ENCODE measurements at places on chromosomes 2 and 18.
A peak's percentile ranks its signal among the peaks of the same experiment; 100 is the strongest.

- DNase-seq = no peak
Measured at GRCh38 chr18:39521164-39521563, 1955.6 kb upstream of the CELF4 start.

- DNase-seq = no peak
Measured at GRCh38 chr2:230674966-230675672, 37.5 kb upstream of the CAB39 start.

DNA sequence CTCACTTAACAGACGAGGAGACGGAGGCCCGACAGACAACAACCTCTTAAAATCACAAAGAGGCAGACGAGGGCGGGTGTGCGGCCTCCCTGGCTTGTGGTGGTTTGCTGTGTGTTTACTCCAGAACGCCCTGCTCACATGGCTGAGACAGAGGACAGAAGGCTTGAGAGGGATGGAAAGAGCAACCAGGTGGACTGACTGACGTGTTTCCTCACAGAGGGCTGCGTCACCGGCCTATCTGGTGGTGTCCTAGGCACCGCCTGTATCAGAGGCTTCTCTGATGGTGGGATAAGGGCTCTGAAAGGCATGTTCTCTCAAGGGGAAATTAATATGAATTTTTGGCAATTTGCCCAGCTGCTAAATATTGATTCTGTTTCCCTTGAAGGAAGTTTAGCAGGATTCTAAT lies 47.0 kb upstream of the RALBP1 start:
- no peak for DNase-seq

DNA sequence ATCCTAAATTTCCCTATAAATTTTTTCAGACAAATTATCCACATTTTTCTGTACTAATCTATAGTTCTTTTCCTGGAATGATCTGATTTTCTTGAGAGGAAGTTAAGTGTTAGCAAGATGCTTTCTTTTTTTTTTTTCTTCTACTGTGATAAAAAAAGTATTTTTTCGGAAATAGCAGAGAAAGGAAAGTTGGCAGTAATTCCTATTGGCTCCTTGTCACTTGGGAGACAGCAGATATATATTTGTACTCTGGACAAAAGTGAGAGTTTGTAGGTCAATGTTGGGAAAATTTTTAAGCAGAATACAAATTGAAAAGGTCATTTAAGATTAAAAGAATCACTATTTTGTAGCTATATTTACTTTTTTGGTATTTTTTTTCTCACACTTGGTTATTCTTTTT lies 635.7 kb upstream of the NRXN1 start:
- no peak for DNase-seq

GRCh38 chr2:157468931-157469708 lies 25.2 kb upstream of the CYTIP start:
- no peak for DNase-seq

DNA sequence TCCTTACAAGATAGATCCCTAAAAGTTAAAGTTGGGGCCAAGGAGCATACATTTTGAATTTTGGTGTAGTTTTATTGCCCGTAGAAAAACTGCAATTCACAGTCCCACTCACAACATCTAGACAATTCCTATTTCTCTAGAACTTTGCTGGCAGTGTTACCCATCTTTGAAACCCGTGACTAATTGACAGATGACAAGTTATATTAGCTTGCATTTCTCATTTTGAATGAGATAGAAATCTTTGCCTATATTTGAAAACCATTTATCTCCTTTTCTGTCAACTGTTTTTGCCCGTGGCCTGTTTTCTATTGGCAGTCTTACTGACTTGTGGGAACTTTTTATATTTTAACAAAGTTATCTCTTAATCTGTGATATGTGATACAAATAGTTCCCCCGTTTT lies 50.0 kb downstream of the OXER1 start:
- DNase-seq = no peak

- no peak for DNase-seq
Measured at GRCh38 chr2:11329776-11330175, 14.7 kb downstream of the ROCK2 start.

GRCh38 chr2:37376421-37377186 lies 32.2 kb downstream of the QPCT start:
- no peak for DNase-seq

DNA sequence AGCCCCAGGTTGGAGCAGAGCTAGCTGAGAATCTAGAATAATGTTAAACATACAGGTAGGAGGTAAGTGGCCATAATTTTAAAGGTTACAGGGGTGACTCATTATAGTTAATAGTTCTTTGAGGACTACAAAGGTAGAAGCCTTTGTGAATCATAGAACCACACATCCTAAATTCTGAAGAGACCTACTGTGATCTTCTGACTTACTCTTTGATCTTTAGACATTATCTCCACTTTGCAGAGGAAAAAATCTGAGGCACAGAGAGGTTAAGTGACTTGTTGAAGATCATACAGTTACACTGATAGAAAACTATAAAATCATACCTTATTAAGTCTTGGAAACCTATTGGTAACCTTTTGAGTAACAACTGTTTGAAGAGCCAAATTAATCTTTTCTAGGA lies 1051.3 kb upstream of the NRXN1 start:
- DNase-seq = no peak

DNA sequence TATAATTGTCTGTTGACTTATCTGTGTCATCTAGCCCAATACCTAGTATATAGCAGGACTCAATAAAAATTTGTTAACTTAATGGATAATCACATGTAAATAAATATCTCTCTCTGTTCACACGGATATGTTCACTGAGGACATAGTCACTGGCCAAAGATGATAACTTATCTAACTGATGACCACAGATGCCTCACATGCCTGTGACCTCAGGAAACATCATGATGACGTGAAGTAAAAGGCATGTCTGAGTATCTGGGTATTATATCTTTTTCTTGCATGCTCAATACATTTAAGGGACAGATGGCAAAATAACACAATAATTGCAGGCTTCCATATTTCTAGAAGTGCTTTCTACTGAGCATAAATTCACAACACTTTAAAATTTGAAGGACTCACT lies 41.4 kb upstream of the PARD3B start:
- DNase-seq = no peak

DNA sequence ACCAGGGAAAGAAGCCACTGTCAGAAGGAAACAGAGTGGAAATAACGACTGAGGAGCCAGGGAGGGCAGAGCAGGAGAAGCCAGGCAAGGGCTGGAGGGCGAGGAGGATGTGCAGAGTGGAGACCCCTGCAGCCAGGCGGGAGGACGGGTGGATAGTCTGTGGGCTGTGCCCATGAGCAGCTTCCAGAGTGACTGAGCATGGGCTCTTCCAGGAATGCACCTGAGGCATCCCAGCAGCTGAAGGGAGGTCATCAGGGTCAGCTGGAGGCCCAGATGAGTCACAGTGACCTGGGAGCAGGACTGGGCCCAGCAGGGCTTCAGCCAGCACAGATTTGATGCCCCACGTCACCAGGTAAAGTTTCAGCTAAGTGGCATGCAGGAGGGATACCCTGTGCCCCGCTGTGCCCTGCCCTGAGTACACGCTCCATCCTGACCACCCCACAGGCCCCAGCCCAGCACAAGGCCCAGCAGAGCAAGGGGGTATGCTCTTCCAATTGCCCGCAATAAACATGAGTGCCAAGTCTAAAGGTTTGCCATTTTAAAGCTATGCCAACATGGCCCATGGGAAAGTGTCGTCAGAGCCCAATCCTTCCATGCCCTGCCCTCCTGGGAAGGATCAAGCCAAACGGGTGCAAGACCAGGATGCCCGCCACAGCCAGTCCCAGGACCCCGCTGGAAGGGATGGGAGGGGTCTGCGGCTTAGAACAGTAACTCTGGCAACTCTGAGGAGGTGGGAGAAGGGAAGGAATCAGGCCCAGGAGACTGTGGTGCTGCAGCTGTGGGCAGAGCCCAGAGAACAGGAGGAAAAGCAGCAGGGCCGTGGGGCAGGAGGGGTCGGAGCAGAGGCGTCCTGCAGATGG lies 85.7 kb downstream of the SEPTIN10 start:
- no peak for DNase-seq

- no peak for DNase-seq
Measured at GRCh38 chr2:3073041-3073595, 304.5 kb downstream of the EIPR1 start.

- no peak for DNase-seq
Measured at GRCh38 chr18:12843420-12844350, 40.4 kb downstream of the PTPN2 start.

- no peak for DNase-seq
Measured at GRCh38 chr2:208620487-208620978, 213.9 kb downstream of the PTH2R start.

GRCh38 chr2:132747046-132747445 lies 77.0 kb upstream of the LYPD1 start:
- no peak for DNase-seq

DNA sequence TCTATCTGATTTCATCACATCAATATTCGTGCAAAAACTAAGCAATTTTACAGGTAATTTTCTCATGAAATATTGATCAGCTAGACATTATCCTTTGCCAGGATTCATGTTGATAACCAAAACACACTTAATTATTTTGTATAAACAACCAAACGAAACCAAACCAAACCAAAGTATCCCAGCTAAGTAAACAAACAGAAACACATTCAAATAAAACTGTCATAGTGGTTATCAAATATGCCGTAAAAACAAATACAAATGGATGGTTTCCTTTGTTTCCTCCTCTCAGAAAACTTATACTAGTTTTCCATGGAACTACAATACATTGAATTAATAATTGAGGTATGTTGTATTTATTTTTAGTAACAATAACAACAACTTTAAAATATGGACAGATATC lies 777.4 kb downstream of the DSC3 start:
- no peak for DNase-seq

GRCh38 chr18:61831071-61831470 lies 61.7 kb downstream of the RNF152 start:
- DNase-seq = no peak

DNA sequence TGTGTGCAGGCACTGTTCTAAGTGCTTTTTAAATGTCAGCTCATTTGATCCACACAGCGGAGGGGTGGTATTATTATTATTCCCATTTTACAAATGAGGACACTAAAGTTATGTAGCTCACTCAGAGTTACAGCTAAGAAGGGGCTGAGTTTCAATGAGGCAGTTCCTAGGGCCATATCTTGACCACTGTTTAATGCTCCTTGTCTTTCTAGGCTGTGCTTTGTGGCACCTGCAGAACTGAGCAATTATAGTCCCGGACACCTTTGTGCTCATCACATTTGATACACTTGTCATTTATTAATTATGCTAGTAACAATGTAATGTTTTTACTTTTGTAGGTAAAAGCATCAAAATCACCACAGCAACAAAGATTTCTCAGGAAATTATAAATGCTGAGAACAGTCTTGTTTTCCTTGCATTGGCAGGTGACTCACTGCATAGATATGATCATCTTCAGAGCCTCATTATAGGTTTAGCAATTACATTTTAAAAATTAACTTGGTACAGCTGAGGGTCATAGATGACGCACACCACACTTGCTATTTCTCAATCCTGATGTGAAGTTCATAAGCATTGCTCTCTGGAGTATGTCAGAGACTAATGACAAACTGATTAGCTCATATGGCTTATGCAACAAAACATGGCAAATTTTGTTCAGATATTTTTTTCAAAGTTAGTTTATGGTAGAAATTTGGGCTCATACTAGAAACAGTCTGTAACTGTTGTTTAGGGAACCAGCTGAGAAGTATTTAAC lies 366.8 kb downstream of the TGIF1 start:
- DNase-seq = no peak

DNA sequence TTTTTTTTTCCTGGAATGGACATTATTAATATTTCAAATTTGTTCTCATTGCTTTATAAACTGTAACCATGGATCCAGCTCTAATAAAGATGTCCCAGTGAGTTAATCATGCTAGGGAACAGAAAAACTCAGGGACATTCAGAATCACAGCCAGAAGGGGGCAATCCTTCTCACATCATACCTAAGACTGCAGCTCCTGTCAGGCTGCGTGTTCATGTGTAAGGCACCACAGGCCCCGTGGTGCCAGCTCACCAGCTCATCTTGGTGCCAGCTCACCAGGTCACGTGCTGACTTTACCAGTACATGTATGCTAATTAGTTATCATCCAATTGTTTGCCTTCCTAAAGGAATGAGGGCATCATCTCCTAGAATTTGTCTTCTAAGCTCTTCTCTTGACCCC lies 84.7 kb upstream of the NEDD4L start:
- DNase-seq = peak; percentile 45

GRCh38 chr2:127140538-127140937 lies 33.6 kb upstream of the BIN1 start:
- DNase-seq = no peak

DNA sequence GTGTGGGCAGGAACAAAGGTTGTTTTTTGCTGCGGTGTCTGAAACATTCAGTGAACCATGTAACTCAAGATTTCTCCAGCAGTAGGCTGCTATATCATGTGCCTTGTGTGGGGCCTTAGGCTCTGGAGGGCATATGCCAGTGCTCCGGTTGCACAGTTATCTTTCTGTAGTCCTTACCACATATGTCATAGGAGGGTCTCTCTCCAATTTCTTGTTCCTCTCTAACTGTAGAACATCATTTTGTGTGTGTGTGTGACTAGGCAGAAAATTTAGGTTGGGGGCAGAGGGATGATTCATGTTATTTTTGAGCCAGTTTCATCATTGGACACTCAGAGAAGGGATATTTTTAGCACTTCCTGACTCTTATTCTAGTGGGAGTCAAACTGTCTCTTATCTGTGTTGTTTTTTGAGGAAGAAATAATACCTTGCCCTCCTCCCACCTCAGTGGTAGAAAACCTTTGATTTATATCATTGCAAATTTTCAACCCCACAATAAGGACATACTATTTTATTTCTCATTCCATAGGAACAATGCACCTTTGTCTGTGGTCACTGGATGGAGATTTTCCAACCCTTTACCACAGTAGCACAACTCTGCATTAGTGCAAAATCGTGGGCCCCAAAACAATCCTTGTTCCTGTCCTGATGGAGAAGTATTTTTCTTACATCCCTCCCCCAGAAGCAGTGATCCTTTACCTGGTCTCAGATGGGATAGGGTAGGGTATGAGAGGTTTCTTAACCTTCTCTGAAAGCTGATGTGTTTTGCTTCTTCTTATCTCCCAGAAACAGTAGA lies 113.9 kb downstream of the CCDC74A start:
- DNase-seq = no peak

DNA sequence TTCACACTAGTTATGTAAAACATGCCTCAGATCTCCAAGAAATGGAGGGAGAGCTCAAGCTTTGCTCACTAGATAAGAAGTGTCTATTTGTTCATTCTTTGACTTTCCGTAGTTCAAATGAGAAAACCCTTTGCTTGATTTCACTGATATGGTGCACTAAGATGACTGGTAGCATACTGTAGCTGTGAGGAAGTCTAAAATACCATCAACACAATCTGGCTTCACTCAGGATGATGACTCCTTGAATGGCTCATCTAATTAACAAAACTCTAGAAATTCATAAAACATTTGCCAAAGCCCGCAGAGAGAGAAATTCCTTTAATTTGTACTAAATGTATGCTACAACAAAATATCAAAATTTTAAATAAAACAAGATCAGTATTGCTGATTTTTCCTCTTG lies 152.8 kb upstream of the STK17B start:
- no peak for DNase-seq

GRCh38 chr2:29766191-29766590 lies 155.2 kb downstream of the ALK start:
- DNase-seq = no peak

DNA sequence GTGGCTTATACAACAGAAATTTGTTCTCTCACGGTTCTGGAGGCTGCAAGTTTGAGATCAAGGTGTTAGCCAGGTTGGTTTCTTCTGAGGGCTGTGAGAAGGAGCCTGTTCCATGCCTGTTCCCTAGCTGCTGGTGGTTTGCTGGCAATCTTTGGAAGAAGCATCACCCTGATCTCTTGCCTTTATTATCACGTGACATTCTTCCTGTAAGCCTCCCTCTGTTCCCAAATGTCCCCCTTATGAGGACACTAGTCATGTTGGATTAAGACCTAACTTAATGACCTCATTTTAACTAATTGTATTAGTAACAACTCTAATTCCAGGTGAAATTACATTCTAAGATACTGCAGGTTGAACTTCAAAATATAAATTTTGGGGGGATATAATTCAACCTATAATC lies 135.2 kb downstream of the DPP10 start:
- no peak for DNase-seq

Data from Panc1 (cell line).